ENCODE measurements at places on chromosomes 2 and 18.

- DNase-seq: no peak
Measured at GRCh38 chr2:135563793-135564192, 32.5 kb downstream of the R3HDM1 start.

- DNase-seq: no peak
Measured at GRCh38 chr2:137845422-137845821, 118.9 kb upstream of the HNMT start.

DNA sequence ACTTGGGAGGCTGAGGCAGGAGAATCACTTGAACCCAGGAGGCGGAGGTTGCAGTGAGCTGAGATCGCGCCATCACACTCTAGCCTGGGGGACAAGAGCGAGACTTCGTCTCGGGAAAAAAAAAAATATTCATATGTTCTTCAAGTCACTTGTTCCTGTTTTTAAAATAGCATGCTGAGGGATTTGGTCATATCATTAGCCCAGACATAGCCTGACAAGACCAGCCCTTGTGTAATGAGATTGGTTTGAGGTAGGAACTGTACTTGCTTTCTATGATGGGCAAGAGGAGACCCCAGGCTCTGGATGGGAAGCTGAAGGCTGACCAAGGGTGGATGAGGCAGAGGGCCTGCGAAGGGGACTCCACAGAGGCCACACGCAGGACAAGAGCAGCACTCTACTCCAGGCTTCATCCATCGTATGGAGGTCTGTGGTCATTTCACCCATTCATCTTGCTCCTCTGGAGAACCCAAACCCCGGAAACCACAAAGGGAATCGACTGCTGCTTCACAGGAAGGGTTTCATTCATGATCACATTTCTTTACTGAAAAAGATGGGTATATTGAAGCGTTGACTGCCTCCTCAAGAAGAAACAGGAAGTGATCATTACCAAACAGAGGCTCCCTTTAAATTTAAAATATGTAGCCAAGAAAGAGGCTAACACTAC, 87.1 kb upstream of the ZNF397 start:
- DNase-seq: no peak

DNA sequence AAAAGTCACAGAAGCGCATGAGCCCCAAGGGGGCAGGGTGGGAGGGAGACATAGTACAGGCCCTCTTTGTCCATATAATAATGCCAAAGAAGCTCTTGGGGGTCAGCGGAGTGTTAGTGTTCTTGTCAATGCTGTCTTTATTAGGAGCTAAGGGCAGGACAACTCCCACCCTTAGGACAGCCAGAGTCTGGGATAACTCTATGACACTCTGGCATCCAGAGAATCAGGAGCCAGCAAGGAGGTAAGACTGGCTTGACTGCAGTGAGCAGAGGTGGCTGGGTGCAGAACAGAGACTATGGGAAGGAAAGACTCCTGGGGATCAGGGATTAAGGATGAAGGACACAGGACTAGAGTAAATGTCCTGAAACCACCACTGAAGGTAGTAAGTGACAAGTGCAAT, 19.0 kb upstream of the HNMT start:
- DNase-seq: no peak

GRCh38 chr18:69763002-69763401, 184.7 kb downstream of the CD226 start:
- DNase-seq: no peak

GRCh38 chr2:205686783-205687640, 4.7 kb downstream of the NRP2 start:
- DNase-seq: no peak

GRCh38 chr2:2187196-2187595, 143.9 kb downstream of the MYT1L start:
- DNase-seq: no peak

- DNase-seq: no peak
Measured at GRCh38 chr2:168731002-168731401, 71.4 kb upstream of the NOSTRIN start.

GRCh38 chr2:182406221-182406620, 20.6 kb downstream of the PDE1A start:
- DNase-seq: no peak

DNA sequence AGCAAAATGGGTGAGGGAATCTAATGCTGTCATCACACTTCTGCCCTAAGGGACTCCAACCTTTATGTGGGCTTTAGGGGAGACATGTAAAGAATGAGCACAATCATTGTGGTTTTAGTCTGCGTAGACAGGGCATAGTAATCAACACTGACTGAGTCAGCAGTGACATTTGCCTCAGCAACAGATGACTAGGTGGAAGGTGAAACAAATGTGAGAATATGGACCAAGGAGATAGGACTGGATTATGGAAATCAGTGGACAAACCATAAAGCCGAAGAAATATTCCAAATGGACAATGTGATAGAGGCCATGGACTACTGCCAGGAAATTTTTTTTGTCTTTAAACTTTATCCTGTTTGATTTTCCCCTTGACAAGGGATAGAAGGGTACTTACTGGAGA, 83.9 kb downstream of the PDK1 start:
- DNase-seq: no peak

GRCh38 chr2:216765761-216766262, 70.5 kb upstream of the IGFBP5 start:
- no peak for DNase-seq

- DNase-seq: no peak
Measured at GRCh38 chr18:78309924-78310323, 669.7 kb upstream of the SALL3 start.

DNA sequence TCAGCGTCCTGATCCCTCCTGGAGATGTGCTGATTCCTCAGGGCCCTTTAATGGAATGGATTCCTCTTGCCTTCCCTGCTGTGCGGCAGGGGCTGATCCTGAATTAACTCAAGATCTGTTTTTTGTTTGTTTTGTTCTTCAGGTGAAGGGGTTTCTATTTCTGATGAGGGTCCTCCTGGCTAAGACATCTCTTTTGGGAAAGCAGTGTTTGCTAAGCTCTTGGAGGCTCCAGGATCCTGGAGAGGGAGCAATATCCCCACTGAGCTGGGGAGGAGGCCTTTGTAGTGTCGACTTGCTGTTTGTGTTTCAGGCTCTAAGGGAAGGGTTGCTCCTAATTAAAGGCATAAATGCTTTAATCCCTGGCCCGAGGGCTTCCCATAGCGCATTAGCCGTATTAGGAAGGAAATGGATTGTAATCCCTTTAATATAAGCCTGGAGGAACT, 65.3 kb upstream of the FOXI3 start:
- DNase-seq: no peak

DNA sequence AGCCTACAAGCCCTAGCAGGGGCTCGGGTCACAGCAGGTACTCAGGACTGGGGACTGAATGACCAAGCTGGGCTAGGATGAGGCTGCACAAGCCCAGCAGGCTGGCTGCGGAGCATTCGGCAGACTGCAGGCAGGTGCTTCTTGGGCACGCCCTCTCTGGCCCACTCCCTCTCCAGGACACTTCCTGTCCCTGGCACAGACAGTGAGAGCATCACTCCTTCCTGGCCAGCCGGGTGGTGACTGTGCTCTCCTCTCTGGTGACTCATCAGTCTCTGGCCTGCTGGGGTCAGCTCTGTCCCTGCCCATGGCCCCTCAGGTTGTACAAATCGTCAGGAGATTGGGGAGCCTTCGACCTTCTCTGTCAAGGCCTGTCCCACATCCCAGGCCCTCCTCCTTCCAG, 22.5 kb downstream of the C1QL2 start:
- no peak for DNase-seq

GRCh38 chr2:151020411-151020810, 241.3 kb downstream of the RBM43 start:
- DNase-seq: no peak

- DNase-seq: no peak
Measured at GRCh38 chr2:181807526-181807925, 84.0 kb upstream of the ITPRID2 start.

DNA sequence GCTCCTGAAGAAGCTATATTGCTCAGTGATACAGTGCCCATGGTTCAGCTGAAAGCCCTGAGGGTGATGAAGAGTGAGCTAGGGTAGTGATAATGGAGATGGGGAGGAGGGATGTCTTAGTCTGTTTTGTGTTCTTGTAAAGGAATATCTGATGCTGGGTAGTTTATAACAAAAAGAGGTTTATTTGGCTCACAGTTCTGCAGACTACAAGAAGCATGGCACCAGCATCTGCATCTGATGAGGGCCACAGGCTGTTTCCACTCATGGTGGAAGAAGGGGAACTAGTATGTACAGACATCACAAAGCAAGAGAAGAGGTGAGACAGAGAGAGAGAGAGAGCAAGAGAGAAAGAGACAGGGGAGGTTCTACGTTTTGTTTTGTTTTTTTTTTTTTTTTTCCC, 417.3 kb upstream of the TRIB2 start:
- DNase-seq: no peak

DNA sequence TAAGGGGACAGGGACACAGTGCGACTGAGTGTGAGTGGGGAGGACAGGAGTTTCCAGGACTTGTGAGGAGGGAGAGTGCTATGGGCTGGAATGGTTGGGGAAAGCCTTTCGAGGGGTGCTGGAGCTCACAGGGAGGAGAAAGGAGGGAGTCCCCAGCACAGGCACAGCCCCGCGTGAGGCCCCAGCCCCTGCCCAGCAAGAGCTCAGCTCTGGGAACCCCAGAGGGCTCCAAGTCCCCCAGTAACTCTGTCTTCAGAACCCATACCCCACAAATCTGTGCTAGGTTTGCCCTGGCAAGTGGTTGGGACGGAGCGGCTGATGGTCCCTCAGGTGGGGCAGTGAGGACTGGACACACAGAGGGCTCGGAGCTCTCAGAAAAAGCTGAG, 75.4 kb downstream of the SFXN5 start:
- no peak for DNase-seq

GRCh38 chr18:75810516-75810915, 383.0 kb upstream of the SMIM21 start:
- DNase-seq: no peak

DNA sequence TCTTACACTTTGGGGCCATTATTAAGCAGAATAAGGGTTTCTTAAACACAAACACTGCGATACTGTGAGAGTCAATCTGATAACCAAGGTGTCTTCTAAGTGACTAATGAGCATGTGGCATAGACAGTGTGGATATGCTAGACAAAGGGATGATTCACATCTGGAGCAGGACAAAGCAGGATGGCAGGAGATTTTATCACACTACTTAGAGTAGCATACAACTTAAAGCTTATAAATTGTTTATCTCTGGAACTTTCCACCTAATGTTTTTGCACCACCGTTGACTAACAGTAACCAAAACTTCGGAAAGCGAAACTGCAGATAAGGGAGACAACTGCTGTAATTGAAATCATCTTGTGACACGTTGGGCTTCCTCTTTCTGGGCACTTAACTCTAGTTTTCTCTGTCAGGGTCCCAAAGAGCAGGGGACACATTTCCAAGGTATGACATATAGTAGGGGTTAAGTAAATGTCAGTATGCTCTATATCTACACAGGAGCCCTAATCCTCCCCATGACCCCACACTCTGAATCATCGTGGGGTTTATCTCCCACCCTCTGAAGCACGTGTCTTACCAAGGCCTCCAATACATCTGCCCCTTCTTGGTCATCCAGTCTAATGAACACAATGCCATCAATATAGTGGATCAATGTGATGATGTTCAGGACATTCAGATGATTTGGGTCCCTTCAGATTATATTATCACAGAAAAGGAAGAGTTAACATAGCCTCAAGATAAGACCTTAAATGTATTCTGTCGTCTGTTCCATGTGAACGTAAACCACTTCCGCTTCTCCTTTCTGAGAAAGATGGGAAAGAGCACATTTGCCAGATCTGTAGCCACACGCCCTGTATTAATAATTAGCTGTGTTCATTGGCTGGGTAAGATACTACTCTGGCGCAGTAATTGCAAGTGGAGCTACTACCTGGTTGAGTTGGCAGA, 78.7 kb downstream of the FTCDNL1 start:
- no peak for DNase-seq

GRCh38 chr2:163953390-163953907, 217.6 kb upstream of the FIGN start:
- no peak for DNase-seq

DNA sequence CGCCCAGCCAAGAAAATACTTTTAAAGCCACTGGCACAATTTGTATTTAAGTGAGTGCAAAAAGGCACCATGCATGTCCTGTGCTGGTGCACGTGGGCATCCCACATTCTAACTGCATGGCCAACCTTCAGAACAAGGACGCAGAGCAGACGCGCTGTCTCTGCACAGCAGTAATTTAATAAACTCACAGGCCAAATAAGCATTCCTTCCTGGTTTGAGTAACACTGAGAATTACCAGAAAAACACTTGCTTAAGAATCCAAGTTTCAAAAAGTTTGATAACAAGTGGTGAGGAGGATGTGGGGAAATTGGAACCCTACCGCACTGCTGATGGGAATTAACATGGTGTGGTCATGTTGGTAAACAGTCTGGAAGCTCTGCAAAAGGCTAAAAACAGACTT, 38.7 kb downstream of the RPL31 start:
- no peak for DNase-seq

DNA sequence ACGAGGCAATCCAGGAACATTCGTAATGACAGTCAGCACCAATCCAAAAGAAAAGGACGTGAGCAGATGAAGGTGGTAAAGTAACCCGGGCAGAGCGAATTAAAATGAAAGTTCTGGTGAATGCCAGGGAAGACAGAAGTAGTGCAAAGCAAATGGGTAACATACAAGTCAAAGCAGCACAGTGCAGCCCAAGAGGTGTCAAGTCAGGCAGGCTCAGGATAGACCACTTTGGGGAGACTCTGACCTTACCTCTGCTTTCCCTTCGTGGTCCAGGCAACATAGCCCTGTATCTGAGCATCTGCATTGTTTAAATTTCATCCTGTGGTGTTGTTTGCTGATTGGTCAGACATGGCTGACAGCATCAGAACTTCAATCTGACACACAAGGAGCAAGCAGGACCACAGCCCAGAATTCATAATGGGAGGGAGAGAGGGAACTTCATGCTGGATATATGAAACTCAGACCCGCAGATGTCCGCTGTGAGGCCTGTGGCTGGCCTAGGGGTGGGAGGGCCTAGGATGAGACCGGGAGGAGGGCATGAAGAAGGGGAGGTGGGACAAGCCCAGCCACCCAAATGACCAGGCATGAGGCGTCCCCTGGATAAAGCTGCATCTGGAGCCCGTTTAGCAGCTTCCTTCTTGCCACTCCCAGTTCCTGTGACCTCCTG, 285.7 kb downstream of the TCF4 start:
- DNase-seq: no peak

DNA sequence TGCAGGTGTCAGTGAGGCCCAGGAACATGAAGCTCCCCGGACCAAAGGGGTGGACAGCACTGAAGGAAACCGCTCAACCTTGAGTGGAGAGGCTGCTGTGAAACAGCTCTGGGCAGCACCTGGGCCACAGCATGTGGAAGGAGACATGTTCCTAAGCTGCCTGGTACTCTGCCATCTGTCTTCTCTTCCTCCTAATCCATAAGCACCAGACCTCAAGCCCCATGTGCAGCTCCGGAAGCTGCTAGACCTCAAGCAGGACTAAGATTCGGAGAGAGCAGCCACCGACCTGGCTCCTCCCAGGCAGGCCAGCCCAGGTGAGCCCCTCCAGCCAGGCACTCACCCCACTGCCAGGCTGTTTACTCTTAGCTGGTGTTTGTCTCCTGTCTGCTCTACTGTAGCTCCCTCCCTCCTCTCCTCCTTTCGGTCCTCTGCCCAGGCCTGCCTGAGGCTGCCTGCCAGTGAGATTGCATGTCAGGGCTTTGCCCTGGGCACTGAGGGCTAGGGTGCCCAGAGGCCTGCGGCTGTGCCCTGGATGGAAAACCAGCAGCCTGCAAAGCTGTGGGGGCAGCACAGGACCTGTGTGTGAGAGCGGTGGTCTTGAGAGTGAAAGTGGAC, 53.7 kb downstream of the BCL11A start:
- DNase-seq: no peak
